T-helper 2 cell (primary cell): ENCODE measurements at places on chromosomes 5 and 9.
A peak's percentile ranks its signal among the peaks of the same experiment; 100 is the strongest.

DNA sequence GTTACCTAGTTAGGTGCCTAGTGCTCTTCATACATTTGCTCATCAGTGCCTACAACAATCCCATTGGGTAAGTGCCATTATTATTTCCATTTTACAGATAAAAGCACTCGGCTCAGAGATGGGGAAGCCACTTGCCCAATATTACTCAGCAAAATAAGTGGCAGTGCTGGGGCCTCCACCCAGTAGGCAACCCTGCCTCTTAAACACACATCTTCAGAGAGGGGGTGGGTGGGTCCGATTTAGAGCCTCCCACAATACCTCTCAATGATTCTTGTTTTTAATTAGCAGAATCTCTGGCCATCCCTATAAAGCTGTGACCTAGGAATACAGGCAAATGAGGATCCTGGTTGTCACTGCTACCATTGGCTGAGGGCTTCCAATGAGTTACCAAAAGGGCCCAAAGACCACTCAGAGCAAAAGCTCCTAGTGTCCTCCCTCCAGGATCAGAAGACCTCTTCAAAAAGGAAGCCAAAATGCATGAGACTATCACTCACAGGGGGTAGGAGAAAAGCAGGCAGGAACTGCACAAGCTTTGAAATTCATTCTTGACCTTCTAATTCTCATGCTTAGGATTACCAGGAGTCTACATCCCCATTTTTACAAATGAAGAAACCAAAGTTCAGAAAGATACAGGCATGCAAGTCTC is 36.1 kb upstream of the UBE2D2 start:
- DNase-seq: no peak

DNA sequence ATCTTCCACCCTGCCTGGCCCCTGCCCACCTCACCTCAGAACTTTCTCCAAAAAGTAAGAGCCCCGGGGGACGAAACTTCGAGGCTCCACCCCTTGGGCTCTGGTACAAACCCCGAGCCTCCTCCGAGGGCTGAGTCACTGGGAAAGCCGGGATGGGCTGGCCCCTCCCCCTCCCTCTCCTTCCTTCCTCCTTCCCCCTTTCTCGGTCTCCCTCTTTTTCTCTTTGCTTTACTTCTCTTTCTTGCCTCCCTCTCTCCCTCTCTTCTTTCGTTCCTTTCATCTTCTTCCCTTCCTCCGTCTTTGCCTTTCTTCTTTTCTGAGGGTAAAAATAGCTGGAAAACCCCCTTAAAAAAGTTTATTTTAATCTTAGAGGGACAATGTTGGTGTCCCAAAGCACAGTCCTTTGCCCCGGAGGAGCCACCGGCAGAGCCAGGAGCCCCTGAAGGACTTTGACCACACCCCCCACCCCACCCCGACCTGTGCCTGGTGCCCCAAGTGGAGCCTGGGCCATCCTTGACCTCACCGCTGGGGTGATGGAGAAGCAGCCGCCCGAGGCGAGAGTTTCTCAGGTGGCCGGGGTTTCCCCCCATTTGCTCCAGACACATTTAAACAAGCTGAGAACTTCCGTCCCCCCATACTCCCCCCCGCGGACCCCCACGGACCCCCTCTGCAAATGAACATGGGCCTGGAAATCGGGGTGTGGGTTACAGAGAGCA is 5.7 kb upstream of the NOTCH1 start:
- no peak for DNase-seq

- DNase-seq: peak; percentile 52
Observed at GRCh38 chr5:93995126-93995621, 253.8 kb upstream of the POU5F2 start.

DNA sequence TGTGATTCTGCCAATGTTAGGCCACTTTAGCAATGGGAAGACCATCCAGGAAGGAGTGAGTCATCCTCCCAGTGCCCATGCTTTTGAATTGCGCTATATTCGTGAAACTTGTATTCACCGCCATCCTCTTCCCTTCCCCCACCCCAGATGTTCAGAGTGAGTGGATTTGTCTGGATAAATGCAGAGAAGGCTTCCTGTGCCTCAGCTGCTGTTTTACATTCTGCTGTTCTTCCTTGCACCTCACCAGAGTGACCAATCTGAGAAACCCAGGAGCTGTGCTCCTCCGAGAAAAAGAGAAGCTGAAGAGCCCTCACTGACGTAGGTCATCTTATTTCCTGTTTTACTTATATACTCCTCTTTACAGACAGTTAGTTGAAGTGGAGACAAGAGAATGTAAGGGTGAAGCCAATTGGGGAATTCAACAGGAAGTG is 24.6 kb upstream of the SVEP1 start:
- DNase-seq: no peak
